Placental epithelial cell (primary cell): ENCODE measurements at places on chromosomes 1 and 21. TPM values are rescaled to one million over a fixed set of nuclear protein-coding genes. Genes with fewer than 3 reads are reported as not detected.

Gene RHD
- total RNA-seq: not detected in 2 replicates

Gene TMEM82
- total RNA-seq: not detected in 2 replicates

Gene ZBTB8B
- total RNA-seq: 0.22 and 0.79 TPM in 2 replicates

Gene NLRP3
- total RNA-seq: 1.2 and 4.9 TPM in 2 replicates

Gene SH2D2A
- 1.2 TPM in 1 of 2 replicates, not detected in the other for total RNA-seq

Gene IL6R
- 3.1 and 5.5 TPM in 2 replicates for total RNA-seq

Gene RXRG
- total RNA-seq: not detected in 2 replicates

Gene CD101
- total RNA-seq: 1.3 and 1.6 TPM in 2 replicates

Gene SMIM1
- 4.7 and 8.6 TPM in 2 replicates for total RNA-seq

Gene MAP3K21
- total RNA-seq: 2.4 and 2.7 TPM in 2 replicates

Gene CGN
- 2.0 and 2.7 TPM in 2 replicates for total RNA-seq

Gene RGS8
- not detected in 2 replicates for total RNA-seq

Gene OR1C1
- not detected in 2 replicates for total RNA-seq

Gene SMCP
- not detected in 2 replicates for total RNA-seq

Gene STYXL2
- total RNA-seq: not detected in 2 replicates

Gene SPRR3
- 1.2 and 1.6 TPM in 2 replicates for total RNA-seq

Gene SPOCD1
- 0.54 and 0.79 TPM in 2 replicates for total RNA-seq
